Colonic mucosa (tissue), 4 donors: ENCODE measurements at places on chromosomes 13 and 19.
A peak's percentile ranks its signal among the peaks of the same experiment; 100 is the strongest.

- no peak for DNase-seq
These were observed 26.4 kb upstream of the ZNF507 start for GRCh38 chr19:32318884-32319520.

DNA sequence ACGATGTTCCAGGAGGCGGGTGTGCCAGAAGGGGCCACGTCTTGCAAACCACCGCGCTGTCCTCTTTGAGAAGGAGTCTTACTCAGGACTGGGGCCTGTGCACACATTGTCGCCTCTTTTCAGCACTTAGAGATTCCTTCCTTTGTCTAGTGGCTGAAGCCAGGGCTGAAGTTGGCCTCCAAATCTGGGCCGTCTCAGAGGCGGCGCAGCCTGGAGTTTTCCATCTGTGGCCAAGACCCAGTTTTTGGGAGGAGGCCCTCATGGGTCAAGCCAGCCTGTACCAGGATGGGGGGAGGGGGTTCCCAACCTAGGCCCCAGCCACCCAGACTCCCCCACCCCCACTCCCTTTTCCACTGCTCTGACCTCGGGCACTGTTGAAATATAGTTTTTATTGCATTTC, 11.8 kb downstream of the ANO8 start:
- DNase-seq: peak; percentile 34

GRCh38 chr19:17404621-17405249, 695 bp downstream of the BST2 start:
- no peak for DNase-seq

DNA sequence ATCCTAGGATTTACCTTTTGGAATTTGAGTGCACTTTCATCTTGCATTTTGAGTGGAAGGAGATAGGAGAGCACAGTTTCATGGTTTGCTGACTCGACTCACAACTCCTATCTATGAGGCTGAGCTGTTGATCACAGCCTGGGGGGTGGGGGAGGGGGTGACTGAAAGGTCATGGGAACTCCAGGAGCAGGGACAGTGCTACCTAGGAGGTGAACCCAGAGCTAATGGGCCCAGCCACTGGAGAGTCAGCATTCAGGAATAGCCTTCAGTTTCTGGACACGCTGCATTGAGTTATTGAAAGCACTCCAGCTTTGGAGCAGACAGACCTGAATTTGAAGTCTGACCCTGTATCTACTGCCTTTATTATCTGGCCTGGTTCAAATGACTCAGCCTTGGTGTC, 339.9 kb downstream of the SLC7A1 start:
- no peak for DNase-seq

GRCh38 chr19:38713227-38713649, 31.0 kb downstream of the CAPN12 start:
- DNase-seq: peak; percentile 52

GRCh38 chr13:65836066-65836465, 1394.1 kb downstream of the PCDH9 start:
- no peak for DNase-seq

DNA sequence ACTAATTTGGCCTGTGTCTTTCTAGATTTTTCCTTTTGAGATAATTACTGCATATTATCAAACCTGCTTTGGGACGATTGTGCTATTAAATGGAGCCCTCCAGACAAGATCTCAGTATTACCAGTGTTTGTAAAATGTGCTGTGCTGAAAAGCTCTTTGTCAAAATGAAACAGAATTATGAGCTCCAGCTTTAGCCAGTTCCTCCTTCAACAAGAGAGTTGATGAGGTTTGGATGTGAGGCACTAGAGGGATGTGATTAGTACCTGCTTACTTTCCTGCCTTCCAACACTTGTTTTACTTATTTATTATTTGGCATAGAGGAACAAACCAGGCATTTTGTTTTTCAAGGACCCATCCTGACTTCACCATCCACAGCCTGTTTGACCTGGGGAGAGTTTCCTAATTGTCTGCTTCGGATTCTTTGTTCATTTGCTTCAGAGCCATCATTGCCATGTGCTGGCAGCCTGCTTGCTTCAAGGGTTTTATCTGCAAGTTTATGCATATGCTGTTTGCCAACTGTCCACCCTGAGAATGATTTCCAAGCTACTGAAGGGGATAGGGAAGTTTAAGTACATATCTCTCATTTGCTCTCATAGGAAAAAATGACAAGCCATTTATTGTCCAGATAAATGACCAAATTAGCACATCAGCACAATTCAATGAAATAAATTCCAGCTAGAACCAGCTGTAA, 32.9 kb upstream of the CPB2 start:
- no peak for DNase-seq

DNA sequence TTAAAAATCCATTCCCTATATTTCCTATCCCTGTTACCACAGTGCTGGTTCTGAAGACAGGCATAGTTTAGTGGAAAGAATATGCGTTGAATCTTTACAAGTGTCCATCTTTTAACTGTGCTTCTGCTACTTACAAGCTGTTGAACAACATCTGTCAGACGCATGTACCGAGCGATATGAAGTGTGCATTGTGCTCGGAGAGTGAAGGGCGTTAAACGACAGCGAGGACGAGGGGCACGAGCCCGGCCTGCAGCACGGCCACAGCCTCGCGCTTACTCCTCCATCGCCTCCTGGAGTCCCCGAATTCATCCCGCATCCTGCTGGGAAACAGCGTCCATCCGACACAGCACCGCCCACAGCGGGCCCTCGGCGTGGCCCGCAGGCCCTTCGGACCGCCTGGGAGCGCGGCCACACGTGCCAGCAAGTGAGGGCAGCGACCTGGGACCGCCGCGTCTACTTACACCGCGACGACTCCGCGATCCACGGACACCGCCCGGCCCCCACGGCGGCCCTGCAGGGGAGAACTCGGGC, 514 bp downstream of the PCID2 start:
- DNase-seq: peak; percentile 50

GRCh38 chr13:93108111-93108601, 118.5 kb upstream of the GPC6 start:
- no peak for DNase-seq

GRCh38 chr13:97313551-97314260, 91.6 kb downstream of the MBNL2 start:
- DNase-seq: no peak

DNA sequence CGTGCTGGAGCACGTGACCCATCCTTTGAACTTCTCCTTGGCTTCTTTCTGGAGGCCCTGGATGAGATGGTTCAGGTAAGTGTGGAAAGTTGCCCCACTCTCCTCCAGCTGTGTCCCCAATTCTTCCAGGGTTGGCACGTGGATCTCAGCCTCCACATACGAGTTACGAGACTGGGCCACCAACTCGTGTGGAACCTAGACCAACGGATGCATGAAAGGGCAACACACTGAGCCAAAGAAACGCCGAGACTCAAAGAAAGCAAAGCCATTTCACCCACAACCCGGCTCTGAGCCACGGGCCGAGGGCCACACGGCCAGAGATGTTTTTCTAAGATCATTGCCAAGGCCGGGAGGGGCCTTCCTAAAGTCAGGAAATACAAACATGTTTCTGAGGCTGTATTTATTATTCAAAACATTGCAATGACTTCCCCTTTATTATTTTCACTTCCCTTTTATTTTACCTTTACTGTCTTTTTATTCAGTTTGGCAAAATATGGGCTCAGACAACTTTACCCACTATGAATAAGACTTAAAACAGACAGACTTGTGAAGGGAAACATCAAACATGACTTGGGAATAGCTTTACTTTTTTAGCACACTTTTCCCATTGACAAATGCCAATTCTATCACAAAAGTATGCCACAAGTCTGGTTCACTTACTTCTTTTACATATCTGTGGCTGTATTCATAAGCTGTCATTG, 94.6 kb downstream of the KL start:
- peak; percentile 33 for DNase-seq

GRCh38 chr13:25840261-25840660, 211.6 kb downstream of the SHISA2 start:
- no peak for DNase-seq

DNA sequence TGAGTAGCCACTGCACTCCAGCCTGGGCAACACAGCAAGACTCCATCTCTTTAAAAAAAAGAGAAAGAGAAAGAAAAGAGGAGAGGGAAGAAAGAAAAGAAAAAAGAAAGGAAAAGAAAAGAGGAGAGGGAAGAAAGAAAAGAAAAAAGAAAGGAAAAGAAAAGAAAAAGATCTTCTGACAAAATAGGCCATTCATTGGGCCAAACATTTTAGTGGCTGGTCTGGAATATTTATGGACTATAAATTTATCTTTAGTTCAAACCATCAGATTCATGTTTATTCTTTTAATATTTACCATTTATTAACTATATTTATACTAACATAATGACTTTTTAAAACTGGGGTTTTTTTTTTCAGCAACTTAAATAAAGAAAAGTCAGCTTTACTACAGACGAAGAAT, 85.6 kb upstream of the KLF5 start:
- DNase-seq: no peak

DNA sequence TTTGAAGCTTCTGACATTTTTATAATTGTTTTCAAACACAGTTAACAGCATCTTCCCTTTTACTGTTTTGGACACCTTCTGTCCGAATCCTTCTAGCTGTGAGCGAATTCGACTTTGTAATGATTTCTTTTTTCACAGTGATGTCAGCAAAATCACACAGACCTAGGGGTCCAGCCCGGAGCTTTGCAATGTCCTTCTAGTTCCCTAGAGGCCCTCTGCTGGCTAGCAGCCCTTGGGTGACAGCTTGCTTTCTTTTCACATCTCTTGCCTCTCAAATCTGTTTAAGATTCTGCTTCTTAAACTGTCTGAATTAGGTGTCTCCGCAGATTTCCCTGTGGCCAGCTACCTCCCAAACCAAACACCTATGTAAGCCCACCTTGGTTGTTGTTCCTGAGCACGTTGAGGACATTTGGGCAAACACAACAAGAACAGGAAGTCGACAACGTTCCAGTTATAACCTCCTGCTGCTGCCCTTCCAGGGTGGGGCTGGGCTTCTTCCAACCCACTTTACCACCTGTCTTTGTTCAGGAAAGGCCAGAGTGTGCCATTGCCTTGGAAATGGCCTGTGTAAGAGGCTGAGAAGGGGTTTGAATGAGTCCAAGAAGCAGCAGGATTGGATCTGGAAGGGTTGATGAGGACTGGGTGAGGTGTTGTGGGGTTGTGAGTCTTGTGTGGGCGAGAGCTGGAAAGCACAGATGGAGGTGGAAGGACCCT, 123.1 kb downstream of the ATP8A2 start:
- no peak for DNase-seq

- DNase-seq: no peak
These were observed 1653.4 kb downstream of the SLITRK5 start for GRCh38 chr13:89324582-89324981.

DNA sequence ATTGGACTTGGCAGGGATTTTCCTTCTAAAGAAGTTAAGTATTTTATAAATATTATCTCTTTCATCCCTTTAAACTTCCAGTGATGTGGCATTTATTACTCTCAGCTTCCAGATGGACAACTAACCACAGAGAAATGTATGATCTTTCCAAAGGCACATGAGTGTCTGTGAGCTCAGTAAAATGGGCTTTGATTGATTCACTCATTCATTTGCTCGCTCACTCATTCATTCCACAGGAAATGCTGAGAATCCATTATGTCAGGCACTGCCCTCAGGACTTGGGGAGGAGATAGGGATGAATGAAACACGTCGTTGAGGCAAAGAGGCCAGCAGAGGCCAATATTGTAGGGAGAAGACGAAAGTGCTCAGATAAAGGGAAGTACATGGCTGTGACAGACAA, 359.3 kb downstream of the EFNB2 start:
- no peak for DNase-seq

GRCh38 chr19:1291761-1292418, 6.2 kb downstream of the EFNA2 start:
- DNase-seq: peak; percentile 83

DNA sequence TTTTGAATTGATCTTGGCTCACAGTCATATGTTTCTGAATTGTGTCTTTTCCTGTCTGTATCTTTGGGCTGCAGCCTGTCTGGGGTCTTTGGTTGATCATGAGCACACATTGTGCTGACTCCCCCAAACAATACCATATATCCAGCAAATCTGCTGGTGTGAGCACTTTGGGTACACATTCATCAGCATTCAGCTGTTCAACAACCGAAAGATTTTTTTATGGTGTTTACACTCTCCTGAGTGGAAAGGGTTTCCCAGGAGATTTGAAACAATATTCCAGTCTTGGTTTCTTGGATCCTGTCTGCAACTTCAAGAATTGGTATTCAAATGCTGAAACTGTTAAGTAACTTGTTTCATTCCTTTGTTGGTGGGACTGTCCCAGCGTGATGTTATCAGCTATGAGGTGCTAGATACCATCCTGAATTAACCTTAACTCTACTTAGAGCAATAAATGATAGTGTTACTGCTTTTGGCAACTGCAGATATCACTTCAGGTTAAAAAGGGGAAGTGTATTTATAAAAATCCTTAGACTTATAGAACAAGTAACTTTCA, 78.4 kb upstream of the DIAPH3 start:
- no peak for DNase-seq

- DNase-seq: no peak
These were observed 8.0 kb upstream of the SAE1 start for GRCh38 chr19:47122359-47123335.

DNA sequence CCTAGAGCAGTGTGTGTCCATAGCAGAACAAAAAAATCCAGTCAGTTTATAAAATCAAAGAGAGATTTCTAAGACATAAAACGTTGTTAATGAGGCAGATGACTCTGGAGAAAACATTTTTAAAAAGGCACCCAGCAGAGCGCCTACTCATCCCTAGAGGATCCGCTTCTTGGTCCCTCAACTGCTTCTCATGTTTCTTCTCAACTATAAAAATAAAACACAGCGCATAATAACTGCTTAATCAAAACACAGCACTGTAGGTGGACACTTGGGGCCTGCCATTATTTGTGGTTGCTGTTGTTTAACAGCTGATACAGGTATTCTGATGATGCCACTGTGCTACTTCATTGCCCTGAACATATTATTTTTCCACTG, 347.9 kb downstream of the FGF9 start:
- DNase-seq: no peak

- DNase-seq: no peak
These were observed 455.7 kb downstream of the SUCLA2 start for GRCh38 chr13:47545201-47546024.

GRCh38 chr19:53332484-53332883, 1.1 kb upstream of the ZNF845 start:
- no peak for DNase-seq

GRCh38 chr13:104785952-104786351, 1719.7 kb upstream of the SLC10A2 start:
- DNase-seq: no peak

DNA sequence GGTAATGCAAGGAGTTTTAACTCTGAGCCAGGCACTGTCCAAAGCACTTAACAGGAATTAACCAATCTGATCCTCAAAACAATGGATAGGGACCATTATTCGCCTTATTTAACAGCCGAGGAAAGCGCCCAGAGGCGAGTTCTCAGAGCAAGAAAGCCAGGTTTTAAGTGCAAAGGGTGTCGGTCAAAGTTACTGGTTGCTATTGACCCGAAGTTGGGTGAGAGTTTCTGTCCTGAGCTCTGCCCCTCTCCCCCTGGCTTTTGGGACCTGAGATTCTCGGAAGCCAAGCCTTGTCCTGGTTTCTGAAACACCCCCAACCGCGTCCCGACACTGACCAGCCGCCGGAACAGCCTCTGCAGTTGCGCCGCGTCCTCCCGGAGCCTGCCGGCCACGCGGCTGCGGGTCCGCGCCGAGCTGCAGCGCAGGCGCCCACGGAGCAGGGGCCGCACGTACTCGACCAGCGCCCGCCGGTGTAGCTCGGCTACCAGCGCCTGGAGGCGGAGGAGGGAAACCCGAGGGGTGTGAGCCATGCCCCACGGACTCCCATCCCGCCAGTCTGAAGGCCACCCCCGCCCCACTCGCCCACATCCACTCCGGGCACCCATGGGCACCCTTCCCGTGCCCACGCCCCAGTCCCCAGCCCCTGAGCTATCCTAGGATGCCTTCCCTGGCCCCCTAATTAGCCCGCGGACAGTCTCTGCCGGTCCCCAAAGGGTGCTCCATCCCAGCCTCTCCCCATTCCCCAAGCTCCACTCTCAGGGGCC, 27.8 kb downstream of the EXOC3L2 start:
- no peak for DNase-seq
